Effector CD8-positive, alpha-beta T cell (primary cell): ENCODE measurements at places on chromosomes 13 and 19.

DNA sequence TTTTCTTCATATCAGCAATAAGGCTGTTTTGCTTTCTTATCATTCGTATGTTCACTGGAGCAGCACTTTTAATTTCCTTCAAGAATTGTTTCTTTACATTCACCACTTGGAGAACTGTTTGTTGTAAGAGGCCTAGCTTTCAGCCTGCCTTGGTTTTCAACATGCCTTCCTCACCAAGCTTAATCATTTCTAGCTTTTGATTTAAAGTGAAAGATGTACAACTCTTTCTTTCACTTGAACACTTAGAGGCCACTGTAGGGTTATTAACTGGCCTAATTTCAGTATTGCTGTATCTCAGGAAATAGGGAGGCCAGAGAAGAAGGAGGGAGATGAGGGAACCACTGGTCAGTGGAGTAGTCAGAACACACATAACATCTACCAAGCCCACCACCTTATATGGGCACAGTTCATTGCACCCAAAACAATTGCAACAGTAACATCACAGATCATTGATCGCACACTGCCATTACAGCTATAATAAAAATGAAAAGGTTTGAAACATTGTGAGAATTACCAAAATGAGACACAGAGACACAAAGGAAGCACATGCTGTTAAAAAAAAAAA, 181.4 kb upstream of the TUBA3C start:
- DNase-seq = no peak

DNA sequence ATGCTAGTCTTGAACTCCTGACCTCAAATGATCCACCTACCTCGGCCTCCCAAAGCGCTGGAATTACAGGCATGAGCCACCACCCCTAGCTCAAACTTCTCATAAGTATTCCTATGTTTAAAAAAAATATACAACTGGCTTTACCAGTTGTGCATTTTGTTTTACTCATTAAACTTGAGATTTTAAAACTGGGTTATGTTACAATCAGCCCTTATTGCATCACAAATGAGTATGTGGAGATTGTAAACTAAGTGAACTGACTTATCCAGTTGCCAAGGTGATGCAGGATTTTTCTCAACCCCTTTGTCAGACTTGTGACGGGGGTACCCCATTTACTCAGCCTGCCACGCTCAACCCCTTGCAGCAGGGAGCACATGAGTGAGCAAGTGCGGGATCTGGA, 14.4 kb upstream of the GTF2F2 start:
- no peak for DNase-seq

- no peak for DNase-seq
Measured at GRCh38 chr13:26382366-26382765, 128.4 kb downstream of the CDK8 start.

DNA sequence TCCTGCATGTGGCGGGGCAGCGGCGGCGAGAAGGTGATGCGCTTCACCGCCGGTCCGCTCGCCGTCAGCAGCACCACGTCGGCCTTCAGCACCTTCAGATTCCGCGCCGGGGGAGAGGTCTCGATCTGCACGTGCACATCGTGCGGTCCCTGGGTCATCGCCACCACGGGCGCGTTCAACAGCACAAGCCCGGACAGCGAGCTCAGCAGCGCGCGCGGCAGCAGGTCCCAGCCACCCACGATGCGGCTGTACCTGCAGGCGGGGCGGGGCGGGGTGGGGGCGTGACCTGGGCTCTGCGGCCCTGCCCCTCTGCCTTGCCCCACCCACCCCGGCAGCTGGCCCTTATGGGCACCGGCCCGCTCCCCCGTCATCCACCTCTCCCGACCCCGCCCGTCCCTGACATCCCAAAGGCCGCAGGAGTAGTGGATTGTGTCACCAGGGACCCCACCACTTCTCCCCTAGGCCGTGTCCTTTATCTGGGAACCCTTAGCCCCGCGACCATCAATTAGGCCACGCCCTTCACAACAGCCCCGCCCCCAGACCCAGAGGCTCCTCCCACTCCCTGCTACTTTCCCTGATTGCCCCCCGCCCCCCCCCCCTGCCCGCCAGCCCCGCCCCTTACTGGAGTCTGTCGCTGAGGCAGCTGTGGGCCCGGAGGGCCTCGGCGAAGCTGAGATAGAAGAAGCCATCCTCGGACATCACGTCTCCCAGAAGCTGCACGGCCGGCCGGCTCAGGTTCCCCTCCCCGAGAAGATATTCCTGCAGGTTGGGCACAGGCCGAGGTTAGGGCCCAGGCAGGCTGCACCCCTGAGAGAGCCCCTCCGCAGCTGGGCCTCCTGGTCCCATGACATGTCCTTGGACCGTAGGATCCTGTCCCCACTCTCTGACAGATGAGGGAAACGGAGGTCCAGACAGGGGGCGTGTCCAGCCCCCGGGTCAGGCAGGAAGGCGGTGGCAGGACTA, 6.1 kb downstream of the IL4I1 start:
- DNase-seq = peak; percentile 58

DNA sequence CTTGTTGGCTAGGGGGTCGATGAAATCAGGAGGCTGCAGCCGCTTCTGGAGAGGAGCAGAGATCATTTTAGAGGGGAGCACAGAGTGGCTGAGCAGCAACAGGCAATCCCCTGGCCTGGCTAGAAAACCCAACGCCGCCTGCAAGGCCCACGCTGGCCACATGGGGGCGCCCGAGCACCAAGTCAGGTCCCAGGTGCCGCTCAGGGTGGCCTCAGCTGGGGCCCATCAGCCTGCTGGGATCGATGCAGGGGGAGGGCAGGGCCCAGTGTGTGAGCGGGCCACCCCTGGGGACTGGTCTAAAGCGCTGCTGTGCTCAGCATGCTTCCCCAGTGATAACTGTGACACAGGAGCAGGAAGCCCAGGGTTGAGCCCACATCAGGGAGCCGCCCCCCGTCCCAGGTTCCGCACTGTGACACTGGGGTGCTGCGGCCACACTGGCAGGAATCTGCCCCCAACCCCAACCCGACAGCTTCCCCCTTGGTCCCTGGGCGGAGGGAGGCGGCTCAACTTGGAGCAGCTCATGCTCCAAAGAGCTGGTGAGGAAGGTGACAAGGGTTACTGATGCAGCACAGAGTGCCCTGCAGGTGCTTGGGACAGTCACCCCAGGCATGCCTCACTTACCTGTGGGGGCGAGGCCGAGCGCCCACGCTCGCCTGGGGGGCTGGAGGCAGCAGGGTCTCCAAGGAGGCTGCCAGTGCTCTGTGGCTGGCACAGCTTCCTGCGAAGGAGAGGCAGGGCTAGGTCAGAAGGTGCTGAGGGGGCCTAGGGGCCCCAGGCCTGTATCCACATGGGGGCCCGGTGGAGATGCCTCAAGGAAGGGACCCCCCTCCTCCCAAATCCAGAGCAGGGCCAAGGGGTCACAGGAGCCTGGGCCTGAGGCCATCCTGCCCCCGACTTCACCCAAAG, 13.3 kb upstream of the ISYNA1 start:
- peak; percentile 83 for DNase-seq

DNA sequence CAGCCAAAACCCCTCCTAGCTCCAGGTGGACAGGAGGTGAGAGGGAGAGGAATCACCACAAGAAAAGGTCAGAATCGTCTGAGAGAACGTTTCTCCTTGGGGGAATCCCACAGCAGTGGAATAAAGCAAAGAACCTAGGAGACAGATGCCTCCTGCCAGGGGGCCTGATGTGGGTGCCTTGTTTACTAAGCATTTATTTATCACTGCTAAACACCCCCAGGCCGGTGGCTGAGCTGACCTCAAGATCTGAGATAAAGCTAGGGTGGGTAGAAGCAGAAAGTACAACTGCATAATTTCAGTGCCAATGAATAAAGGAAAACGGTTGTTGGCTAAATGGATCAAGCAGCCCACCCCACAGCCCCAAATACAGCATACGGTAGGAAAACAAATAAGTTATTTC, 33.9 kb upstream of the ATP11A start:
- no peak for DNase-seq

DNA sequence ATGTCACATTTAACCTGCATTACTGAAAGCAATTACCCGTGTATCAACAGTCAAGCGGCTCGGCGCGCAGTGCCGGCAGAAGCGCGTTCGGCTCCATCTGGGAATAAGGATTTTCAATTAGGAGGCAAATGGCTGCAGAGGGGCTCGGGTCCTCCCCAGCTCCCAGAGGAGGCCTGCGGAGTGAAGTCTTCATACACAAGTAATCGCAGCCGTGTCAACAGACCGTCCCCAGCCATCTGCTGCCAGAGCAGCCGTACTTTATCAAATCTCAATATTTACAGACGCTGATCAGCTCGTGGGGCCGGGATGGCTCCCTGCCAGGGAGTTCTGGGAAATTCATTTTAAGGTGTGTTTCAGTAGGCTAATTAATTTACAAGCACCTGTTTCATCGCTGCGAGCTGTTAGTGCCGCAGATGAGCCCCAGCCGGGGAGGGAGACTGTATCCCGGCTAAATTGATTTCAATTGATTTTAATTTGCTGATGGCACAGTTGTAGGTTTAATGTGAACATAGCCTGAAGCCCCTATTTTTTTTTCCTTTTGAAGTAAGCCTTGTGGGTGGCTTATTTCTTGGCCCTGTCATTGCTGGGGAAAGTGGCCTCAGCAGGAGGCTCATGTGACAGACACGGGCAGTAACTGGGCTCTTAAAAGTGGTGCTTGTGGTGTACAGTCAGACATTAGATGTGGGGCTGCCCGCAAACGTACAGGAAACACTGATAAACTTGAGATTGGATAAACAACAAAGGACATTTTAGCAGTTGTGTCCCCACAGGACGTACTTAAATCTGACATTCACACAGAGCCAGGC, 252.7 kb downstream of the TEX29 start:
- DNase-seq = no peak
